ENCODE measurements at places on chromosomes 1 and 21. TPM values are rescaled to one million over a fixed set of nuclear protein-coding genes. Genes with fewer than 3 reads are reported as not detected.

Gene FAM167B
- 5.2 TPM for total RNA-seq

Gene USH2A
- under 0.01 TPM for total RNA-seq

Gene TFF3
- total RNA-seq, result not detected

Gene TMEM200B
- total RNA-seq, result 14.8 TPM
